ENCODE measurements at places on chromosomes 11 and 22. TPM values are rescaled to one million over a fixed set of nuclear protein-coding genes. Genes with fewer than 3 reads are reported as not detected.

Gene P2RX6
- 0.48 TPM for total RNA-seq

Gene PATE4
- not detected for total RNA-seq

Gene TEX12
- 0.33 TPM for total RNA-seq

Gene WEE1
- total RNA-seq: 45.3 TPM

Gene KRTAP5-10
- 0.26 TPM for total RNA-seq

Gene MUC2
- total RNA-seq: not detected

Gene ART5
- total RNA-seq: not detected
